T-helper 2 cell (primary cell): ENCODE measurements at places on chromosomes 3 and 15.

DNA sequence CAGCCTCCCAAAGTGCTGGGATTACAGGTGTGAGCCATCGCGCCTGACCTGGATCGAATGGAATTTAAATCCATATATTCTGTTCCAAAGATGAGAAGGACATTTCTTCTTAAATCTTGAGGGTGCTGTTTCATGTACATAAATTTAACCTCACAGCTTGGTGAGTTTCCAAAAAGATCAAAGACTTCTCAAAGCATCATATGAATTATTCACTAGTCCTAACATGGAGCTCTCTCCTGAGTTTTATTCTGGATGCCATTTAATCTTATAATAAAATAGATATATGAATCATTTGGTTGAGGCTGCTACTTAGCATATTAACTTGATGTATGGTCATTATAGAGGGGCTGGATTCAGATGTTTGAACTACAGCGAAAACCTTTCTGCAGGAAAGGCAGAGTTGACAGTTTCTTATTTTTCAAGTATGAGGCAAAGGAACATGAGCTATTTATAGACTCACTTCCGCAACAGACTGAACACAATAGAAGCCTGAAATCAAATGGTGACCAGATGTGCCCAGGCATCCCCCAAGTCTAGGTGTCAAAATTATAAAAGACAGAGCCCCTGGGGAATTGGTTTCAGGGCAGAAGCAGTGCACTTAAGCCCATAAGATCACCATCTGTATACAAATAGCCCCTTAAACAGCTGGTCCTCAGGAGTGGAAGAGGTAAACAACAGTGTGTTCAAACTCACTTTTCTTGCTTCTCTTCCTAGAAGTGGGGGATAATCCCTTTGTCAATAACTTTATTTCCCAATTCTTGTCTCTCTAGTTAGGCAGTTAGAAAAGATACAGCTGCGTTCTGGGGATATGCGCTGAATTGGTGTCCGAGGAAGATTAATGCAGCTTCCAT lies 29.7 kb downstream of the STARD9 start:
- no peak for DNase-seq

- no peak for DNase-seq
These were observed 73.3 kb downstream of the PTPRG start for GRCh38 chr3:61634678-61635077.

DNA sequence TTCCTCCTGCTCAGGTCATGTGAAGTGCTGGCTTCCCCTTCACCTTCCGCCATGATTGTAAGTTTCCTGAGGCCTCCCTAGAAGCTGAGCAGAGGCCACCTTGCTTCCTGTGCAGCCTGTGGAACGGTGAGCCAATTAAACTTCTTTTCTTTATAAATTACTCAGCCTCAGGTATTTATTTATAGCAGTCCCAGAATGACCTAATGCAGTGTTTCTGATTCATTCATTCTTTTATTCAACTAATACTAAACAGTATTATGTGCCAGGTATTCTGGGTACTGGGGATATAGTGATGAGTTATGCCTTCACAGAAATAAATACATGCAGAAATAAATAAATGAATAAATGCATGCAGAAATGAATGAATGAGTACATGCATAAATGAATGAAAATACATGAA lies 41.9 kb downstream of the EDEM1 start:
- DNase-seq, result no peak

GRCh38 chr3:108008106-108008505 lies 82.7 kb downstream of the CD47 start:
- no peak for DNase-seq

- DNase-seq, result no peak
These were observed 513.3 kb upstream of the CFAP20DC start for GRCh38 chr3:59563072-59563605.

GRCh38 chr15:42010434-42010833 lies 10.4 kb downstream of the PLA2G4E start:
- no peak for DNase-seq

- no peak for DNase-seq
These were observed 9.2 kb downstream of the SNAP23 start for GRCh38 chr15:42504631-42505030.

DNA sequence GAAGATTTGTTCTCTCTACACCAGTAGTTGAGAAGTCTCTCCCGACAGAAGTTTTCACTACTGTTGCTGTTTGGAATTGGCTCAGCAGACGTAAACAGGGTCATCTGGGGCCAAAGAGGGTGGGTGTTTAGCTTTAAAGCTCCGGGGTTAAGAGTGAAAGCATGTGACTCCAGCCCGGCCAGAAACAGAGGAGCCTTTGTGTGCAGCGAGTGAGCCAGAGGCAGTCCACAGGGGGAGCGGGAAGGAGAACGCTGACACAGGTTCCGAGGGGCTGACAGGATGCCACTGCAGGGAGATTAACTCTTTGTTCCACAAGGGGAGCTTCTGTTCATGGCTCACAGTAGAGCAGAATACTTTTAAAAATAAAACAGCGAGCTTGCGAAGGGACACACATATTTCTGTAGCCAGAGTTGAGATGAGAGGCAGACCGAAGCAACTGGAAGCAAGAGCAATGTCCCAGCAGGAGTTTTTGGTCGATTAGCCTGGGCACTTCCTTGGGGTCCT lies 26.9 kb downstream of the BMF start:
- no peak for DNase-seq

- DNase-seq, result no peak
These were observed 21.2 kb downstream of the UBE2Q2 start for GRCh38 chr15:75864213-75865059.

DNA sequence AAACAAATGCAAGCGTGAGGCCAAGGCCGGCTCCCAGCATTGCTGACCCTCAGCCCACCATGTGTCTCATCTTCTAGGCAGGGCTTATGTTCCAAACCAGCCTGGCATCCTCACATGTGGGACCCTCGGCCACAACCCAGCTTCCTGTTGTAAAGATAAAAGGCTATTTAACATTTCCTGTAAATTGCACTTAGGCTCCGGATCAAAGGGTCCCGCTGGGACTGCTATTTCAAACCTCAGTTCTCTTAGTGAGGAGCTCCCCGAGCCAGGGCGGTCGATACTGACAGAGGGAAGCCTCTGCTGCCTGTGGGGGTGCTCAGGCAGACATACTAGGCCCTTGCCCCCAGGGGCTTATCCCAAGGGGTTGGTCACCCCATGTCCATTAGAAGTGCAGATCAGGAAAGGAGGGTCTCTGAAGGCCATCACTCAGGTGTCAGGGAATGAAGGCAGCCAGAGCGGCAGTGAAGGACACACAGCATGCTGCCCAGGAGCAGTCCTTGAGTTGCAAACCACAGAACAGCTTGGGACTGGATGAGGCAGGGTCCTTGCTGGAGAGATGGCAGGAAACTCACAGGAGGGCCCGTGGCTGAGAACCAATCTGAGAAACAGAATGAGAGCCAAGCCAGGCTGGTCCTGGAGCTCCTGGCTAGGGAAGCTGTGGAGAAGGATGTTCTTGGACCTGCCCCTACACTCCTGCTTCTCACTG lies 239.9 kb downstream of the TLE3 start:
- no peak for DNase-seq

DNA sequence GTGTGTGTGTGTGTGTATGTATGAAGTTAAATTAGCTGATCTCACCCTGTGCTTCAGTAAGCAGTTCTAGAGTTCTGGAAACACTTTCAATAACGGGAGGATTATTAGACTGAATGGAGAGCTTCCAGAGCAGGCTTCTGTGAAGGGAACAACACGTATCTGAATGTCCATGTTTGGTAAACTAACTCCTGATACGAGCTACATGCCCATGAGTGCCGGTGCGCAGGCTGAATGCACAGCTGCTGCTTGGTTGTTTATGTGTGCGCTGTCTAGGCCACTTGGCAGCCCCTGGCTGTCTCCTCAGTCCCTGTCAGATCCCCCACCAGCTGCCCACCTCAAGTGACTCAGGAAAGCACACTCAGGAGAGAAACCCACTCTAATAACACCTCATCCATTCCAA lies 137.0 kb downstream of the EPHB1 start:
- DNase-seq, result no peak
